ENCODE measurements at places on chromosomes 5 and 9.

DNA sequence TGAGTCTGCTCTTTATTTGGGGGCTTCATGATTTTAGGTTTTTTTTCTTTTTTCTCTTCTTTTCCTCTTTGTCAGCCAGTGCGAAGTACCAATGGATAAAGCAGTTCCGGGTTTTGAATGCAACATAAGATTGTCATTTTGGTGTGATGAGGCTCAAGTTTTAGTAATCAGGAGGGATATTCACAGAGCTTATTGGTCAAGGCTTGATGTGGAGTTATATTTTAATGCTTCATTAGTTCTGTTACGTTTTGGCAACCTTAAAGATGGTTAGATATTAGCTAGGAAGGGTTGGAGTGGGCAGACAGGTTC, 1.4 kb downstream of the PIK3R1 start:
- no peak for DNase-seq

DNA sequence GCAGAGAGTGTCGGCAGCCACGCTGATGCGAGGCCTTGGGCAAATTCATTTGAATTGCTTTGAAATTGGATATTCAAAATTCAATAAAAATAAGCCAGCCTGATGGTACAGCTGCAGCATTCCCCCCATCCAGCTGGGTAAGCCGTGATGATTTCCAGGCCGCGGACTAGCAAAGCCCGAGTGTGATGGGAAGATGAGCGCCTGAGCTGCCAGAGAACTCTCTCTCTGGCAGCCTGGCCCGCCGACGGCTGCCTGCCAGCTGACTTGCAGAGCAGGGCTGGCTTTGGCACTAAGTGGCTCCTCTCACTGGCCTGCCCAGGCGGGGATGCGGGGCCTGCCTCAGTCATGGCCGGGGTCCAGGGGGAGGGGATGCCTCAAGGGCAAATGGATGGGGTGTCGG, 268.3 kb upstream of the WWC1 start:
- DNase-seq: no peak

DNA sequence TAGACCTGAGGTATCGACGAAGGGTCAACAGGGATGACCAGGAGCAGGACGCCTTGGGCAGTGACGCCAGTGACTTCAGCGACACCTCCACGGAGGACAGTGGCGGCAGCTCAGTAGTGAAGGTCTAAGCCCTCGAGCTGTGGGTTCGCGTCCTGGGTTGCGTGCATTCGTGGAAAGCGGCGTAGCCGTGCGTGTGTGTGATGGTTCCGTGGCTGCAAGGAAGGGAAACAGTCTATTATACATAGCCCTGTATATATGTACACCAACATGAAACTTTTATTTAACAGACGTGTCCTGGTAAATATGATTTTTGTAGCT, 8.4 kb downstream of the PPP1R26 start:
- DNase-seq: no peak

GRCh38 chr5:127425037-127425436, 92.4 kb upstream of the PRRC1 start:
- DNase-seq: no peak

Data from fibroblast of gingiva (primary cell).